T-cell (primary cell): ENCODE measurements at places on chromosomes 1 and 21. TPM values are rescaled to one million over a fixed set of nuclear protein-coding genes. Genes with fewer than 3 reads are reported as not detected.
A peak's percentile ranks its signal among the peaks of the same experiment; 100 is the strongest.

- no peak for DNase-seq
These were observed 3.7 kb downstream of the ITGB2 start for GRCh38 chr21:44916965-44917364.

GRCh38 chr1:228162286-228163006 lies 3.2 kb upstream of the IBA57 start:
- DNase-seq, result no peak

GRCh38 chr1:22115286-22115685 lies 27.6 kb downstream of the WNT4 start:
- no peak for DNase-seq

DNA sequence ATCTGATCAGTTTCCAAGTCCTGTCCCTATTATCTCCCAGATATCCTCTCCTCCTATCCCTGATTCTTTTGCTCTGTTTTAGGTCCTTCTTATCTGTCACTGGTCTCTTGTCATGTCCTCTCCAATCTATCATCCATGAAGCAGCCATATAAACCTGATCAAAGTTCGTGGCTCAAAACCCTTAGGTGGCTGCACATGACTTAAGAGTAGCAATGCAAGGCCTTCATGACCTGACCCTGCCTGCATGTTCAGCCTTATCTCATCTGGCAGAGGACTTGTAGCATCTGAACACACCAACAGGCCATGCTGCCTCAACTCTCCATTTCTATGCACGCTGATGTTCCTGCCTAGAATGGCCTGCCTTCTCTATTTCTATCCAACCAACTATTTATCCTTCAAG lies 65.2 kb downstream of the NOS1AP start:
- no peak for DNase-seq

- DNase-seq, result no peak
These were observed 70.5 kb upstream of the HSPA13 start for GRCh38 chr21:14453339-14454015.

- DNase-seq, result no peak
These were observed 670 bp downstream of the COX20 start for GRCh38 chr1:244836135-244836521.

GRCh38 chr1:198156745-198157240 lies at the start of gene NEK7:
Gene NEK7, plus strand, starts transcription at chr1:198156998. Its CDS starts 75,583 bp downstream, at chr1:198232581.
- DNase-seq, result peak; percentile 62

GRCh38 chr1:217009376-217009775 lies 286.1 kb upstream of the ESRRG start:
- no peak for DNase-seq

- DNase-seq, result no peak
These were observed 147.6 kb downstream of the PBX1 start for GRCh38 chr1:164706606-164706987.

DNA sequence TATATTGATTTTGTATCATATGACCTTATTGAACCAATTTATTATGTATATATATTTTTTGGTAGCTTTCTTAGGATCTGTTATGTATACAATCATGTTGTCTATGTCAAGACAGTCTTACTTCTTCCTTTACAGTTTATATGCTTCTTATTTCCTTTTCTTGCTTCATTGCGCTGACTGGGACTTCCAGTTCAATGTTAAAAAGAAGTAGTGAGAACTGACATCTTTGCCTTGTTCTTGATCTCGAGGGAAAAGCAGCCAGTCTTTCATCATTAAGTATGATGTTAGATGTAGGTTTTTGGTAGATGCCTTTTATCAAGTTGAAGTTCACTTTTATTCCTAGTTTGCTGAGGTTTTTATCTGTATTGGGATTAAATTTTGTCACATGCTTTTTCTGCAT lies 17.5 kb downstream of the MAN1C1 start:
- DNase-seq, result no peak

- DNase-seq, result no peak
These were observed 1197.0 kb downstream of the AMY1C start for GRCh38 chr1:104946558-104947210.

DNA sequence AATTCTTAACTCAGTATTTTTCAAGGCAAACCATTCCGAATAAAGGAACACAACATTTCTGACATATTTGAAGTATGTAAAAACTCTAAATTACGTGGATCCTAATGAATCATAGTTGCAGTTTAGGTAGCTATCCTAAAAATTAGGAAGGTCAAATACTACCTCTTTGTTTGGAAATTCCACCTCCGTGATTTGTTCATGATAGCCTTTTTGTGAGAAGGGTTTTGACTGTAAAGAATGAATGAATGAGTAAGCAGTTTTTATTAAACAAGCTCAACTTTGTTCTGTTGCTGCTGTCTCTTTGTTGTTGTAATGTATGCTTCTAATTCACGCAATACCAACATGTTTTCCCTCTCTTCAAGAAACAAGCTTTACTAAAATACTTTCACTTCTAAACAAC lies 840.4 kb downstream of the USP25 start:
- no peak for DNase-seq

- no peak for DNase-seq
These were observed 159.6 kb upstream of the COL11A1 start for GRCh38 chr1:103267893-103268292.

GRCh38 chr1:241841691-241842090 lies 6.3 kb upstream of the EXO1 start:
- DNase-seq, result no peak

GRCh38 chr1:243883551-243883950 lies 33.5 kb upstream of the AKT3 start:
- no peak for DNase-seq

GRCh38 chr1:17831597-17831996 lies 76.5 kb downstream of the ACTL8 start:
- no peak for DNase-seq

GRCh38 chr1:169586395-169587255 lies at the start of gene F5:
Gene F5, minus strand, starts transcription at chr1:169586481. Its CDS starts 95 bp downstream, at chr1:169586386.
- DNase-seq, result peak; percentile 55

- peak; percentile 15 for DNase-seq
These were observed 27.8 kb upstream of the SUMO3 start for GRCh38 chr21:44845418-44846223.

DNA sequence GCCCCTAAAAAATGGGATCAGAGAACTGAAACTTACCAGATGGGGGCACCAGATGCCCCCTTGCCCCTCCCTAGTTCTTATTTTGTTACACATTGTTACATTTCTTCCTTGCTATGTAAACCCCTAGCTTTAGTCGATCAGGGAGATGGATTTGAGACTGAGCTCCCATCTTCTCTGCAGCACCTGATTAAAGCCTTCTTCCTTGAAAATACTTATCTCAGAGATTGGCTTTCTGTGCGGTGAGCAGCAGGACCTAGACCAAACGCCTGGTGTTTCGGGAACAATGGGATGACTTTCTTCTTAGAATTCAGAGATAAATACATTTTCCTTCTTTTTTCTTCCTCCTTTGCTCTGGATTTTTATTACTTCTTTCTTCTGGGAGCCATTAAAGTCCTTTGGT lies 16.7 kb upstream of the LSM10 start:
- DNase-seq, result no peak

GRCh38 chr1:148309940-148310500 lies 157.9 kb upstream of the NBPF11 start:
- DNase-seq, result no peak

DNA sequence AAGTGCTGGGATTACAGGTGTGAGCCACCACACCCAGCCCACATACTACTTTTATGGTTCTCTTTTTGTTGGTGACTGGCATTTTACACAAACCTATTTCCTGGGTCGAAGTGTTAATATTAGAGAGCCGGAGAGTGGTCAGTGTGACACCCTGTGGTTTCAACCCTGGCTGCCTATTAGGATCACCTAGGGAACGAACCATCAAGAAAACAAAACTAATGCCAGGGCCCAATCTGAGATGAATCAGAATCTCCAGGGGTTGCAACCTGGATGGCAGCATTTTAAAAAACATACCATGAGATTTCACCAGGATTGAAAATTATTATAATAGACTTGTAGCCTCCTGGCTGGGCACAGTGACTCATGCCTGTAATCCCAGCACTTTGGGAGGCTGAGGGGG lies 6.1 kb downstream of the MRPS21 start:
- DNase-seq, result no peak

- no peak for DNase-seq
These were observed 626 bp upstream of the HLCS start for GRCh38 chr21:36966821-36967768.

GRCh38 chr1:21882721-21883415 lies 54.2 kb downstream of the HSPG2 start:
- no peak for DNase-seq

DNA sequence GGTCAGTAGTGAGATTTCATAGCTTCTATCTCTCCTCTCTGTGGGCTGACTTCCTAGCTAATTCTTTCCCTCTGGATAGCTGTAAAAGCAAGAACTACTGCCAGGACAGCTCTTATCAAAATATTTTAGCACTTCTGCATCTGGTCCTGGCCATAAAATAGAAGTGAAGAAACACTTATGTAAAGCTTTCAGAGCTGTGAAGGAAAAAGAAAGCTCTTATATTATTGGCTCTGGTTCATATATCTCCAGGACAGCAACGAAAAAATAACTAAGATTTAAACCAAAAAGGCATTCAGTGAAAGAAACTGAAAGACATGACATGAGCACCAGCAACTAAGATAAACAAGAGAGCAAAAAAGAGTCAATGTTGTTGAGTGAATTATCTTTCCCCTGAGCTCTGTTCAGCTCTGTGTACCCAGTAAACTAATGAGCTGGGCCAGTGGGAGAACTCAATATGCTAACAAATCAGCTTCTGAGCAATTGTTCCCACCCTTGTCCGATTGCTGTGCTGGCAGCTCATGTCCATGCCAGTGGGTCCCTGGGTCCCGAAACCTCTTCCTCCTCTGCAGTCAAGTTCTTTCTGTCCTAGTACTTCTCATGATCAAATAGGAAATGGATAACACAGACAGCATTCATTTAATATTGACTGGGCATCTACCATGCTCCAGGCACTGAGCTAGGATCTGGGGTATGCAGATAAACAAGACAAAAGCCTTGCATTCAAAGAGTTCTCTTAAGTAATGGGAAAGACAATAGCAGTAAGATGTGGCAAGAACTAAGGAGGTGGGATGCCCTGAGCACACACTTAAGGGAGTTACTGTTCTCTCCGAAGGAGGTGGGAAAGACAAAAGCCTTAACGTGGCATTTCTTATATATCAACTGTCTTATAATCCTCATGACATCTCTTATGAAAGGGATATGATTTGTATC lies 45.3 kb upstream of the MAN1A2 start:
- DNase-seq, result no peak

DNA sequence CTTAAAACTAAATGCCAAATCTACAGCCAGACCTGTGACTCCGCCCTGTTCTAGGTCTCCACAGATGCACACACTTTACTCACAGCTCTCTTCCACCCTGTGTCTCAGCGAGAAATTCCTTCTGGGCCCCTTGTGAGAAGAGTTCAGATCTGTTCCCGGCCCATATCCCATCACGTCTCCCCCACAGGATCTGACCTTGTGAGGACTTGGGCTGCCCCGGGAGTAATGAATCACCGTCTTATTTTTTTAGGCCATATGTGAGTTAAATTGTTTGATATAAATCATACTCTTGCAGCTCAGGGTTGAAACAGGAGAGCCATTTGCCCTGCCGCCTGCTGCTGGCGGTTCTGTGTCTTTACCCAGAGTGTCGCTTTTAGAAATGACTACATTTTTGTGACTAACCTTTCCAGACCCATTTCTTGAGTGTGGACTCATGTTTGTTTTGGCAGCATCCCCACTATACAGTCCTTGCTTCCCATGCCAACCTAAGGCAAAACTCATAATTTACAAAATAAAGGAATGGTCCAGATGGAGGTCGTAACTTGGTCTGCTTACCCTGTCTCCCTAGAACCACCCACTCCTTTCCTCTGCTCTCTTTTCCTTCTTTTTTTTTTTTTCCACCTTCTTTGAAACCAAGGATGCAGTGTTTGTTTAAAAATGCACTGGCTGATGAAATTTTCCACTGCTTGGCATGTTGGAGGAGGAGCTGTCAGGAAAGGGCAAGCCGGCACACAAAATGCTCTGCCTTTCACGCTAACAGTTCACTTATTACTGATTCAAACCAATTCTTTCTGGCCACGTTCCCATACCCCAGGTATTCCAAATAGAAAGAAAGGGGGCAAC lies 98.0 kb upstream of the C1orf105 start:
- no peak for DNase-seq

DNA sequence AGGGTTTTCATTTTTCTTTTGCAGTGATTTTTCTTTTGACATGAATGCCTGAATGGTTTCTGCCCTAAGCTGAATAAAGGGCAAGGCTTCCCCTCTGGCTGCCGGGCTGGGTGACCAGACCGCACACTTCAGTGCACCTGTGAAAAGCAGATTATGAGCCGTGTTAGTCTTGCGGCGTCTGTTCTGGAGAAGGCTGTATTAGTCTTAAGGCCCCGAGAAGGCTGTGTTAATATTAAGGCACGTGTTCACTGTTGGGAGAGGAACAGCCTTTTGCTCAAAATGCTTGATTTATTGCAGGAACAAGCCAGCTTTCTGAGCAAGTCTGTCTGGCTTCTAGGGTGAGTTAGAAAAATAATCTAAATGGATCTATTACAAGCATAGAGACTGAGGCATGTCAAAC lies 54.7 kb upstream of the DNAH14 start:
- no peak for DNase-seq

- DNase-seq, result no peak
These were observed 24.9 kb downstream of the IL6R start for GRCh38 chr1:154429841-154430611.

GRCh38 chr1:24910751-24911650 lies 19.1 kb downstream of the RUNX3 start:
- peak; percentile 81 for DNase-seq

- no peak for DNase-seq
These were observed 2.9 kb upstream of the GPX7 start for GRCh38 chr1:52599236-52599635.

DNA sequence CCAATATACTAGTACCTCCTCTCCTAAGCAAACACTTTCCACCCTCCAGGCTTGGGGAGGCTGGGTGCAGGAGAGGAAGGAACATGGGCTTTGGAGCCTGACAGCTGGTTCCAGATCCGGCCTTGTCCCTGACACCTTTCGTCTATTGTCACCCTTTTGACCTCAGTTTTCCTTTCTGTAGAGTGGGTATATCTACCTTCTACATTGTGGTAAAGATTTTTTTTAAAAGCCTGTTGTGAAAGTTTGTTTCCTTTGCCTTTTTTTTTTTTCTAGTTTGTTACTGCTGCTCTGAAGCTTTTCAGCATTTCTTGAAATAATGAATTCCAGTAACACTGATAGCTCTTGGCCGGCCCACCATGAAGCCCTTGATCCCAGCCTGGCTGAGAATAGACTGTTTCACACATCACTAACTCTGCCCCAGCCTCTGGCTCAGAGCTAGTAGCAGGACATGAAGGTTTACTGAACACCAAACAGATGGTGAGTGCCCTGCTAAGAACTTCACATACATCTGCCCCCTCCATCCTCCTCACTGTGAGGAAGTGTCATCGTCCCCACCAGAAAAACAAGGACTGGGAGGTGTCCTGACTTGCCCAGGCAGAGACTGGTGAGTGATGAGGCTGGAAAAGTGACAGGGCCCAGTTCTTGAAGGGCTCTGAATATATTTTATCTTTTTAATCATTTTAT lies 33.0 kb upstream of the ID3 start:
- DNase-seq, result no peak

Gene NUP210L
- 0.10 TPM for total RNA-seq

Gene ADAMTSL4
- total RNA-seq, result 0.49 TPM

Gene AMY1A
- not detected for total RNA-seq

Gene TGFB2
- total RNA-seq, result 0.06 TPM

Gene WNT9A
- 0.72 TPM for total RNA-seq

Gene AIRE
- 0.47 TPM for total RNA-seq

Gene HCRTR1
- not detected for total RNA-seq

Gene OR2L5
- total RNA-seq, result not detected

Gene SPRR1B
- not detected for total RNA-seq

Gene DCST1
- total RNA-seq, result not detected

Gene CCDC24
- 2.1 TPM for total RNA-seq

Gene SNX7
- total RNA-seq, result 0.47 TPM

Gene OR2L2
- total RNA-seq, result 0.09 TPM

Gene C1orf141
- total RNA-seq, result not detected

Gene PKP1
- 0.06 TPM for total RNA-seq

Gene IL12RB2
- total RNA-seq, result 2.4 TPM

Gene DMRTA2
- not detected for total RNA-seq

Gene LCE1C
- not detected for total RNA-seq
